ENCODE measurements at places on chromosomes 3 and 15.

GRCh38 chr15:29765234-29765841, 56.9 kb downstream of the TJP1 start:
- DNase-seq = no peak

DNA sequence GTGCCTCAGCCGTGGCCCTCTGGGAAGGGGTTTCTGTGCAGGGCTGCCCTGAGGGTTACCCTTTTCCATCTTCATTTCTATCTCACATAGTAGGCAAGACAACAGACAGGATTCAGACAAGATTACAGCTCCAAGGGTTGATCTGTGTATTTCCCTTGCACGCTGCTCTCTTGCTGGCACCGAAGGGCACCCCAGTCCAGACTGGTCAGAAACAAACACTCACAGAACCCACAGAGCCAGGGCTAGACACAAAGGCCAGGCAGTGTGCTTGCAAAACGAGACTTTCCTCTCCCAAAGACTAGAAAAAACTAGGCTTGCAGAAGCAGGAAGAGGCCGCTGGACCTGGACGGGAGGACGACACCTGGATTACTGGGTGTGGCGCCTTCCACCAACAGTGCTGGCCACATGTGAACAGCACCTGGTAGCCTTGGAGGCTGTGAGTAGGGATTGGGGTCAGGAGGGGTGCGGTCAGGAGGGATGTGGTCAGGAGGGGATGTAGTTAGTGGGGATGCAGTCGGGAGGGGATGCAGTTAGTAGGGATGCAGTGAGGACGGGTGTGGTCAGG, 96.8 kb downstream of the BDH1 start:
- DNase-seq = no peak

- no peak for DNase-seq
Observed at GRCh38 chr15:31660816-31661215, 334.2 kb downstream of the KLF13 start.

- DNase-seq = no peak
Observed at GRCh38 chr3:64756398-64756986, 68.7 kb upstream of the ADAMTS9 start.

GRCh38 chr15:65766422-65767263, 25.4 kb downstream of the DENND4A start:
- no peak for DNase-seq

DNA sequence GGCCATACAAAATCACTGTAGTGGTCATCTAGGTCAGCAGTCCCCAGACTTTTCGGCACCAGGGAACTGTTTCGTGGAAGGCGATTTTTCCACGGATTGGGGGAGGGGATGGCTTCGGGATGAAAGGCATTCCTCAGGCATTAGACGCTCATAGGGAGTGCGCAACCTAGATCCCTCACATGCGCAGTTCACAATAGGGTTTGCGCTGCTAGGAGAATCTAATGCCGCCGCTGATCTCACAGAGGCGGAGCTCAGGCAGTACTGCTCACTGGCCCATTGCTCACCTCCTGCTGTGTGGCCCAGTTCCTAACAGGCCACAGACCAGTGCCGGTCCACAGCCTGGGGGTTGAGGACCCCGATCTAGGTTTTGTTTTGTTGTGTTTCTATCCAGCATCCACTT, 200.1 kb downstream of the SLC9A9 start:
- DNase-seq = no peak

- no peak for DNase-seq
Observed at GRCh38 chr15:101065570-101066221, 146.5 kb downstream of the LRRK1 start.

- peak; percentile 51 for DNase-seq
Observed at GRCh38 chr3:14439501-14440167, 37.2 kb downstream of the SLC6A6 start.

DNA sequence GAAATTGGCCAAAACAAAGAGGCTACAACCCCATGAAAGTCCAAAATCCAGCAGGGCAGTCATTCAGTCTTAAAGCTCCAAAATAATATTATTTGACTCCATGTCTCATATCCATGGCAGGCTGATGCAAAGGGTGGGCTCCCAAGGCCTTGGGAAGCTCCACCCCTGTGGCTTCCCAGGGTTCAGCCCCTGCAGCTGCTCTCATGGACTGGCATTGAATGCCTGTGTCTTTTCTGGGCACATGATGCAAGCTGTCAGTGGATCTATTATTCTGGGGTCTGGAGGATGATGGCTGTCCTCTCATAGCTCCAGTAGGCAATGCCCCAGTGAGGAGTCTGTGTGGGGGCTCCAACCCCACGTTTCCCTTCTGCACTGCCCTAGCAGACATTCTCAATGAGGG, 81.8 kb downstream of the ZMAT3 start:
- DNase-seq = no peak
